ENCODE measurements at places on chromosomes 5 and 9.
A peak's percentile ranks its signal among the peaks of the same experiment; 100 is the strongest.

DNA sequence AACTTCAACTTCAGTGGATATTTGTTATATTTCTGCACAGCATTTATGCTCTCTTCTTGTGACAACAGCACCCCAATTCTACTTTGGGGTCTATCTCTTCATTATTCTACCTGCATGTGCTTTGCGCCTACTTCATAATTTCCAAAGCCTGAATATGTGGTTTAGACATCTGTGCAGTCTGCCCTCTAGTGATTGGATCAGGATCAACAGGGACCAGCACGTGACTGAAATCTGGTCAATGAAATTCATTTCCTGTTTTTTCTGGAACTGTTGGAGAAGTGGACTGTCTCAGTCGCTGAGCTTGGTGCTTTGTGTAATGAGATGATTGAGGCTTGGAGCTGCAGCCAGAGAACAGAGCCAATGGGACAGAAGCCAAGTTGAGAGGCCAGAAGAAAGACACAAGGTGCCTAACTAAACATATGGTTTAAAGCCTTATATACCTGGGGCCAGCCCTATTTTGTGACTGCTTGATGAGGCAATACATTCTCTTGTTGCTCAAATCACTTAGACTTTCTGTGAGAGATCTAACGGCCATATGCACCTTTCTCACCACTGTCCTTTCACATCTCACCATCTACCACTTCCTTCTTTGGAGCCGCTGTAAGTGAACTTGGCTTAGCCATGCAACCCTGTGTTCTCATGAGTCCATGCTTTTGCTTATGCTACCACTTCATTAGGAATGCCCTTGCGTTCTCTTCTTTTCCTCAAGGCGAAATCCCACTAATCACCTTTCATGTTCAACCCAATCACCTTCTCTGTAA lies 68.8 kb upstream of the PPP2R2B start:
- DNase-seq = no peak

GRCh38 chr9:135241381-135242048 lies 154.0 kb downstream of the OLFM1 start:
- no peak for DNase-seq

- no peak for DNase-seq
Observed at GRCh38 chr5:52665559-52665958, 122.2 kb upstream of the ITGA1 start.

GRCh38 chr5:122180863-122181548 lies 51.7 kb downstream of the ZNF474 start:
- no peak for DNase-seq

- peak; percentile 25 for DNase-seq
Observed at GRCh38 chr5:134436523-134437339, 25.1 kb upstream of the CDKN2AIPNL start.

- DNase-seq = no peak
Observed at GRCh38 chr5:80141147-80141671, 106.1 kb downstream of the THBS4 start.

DNA sequence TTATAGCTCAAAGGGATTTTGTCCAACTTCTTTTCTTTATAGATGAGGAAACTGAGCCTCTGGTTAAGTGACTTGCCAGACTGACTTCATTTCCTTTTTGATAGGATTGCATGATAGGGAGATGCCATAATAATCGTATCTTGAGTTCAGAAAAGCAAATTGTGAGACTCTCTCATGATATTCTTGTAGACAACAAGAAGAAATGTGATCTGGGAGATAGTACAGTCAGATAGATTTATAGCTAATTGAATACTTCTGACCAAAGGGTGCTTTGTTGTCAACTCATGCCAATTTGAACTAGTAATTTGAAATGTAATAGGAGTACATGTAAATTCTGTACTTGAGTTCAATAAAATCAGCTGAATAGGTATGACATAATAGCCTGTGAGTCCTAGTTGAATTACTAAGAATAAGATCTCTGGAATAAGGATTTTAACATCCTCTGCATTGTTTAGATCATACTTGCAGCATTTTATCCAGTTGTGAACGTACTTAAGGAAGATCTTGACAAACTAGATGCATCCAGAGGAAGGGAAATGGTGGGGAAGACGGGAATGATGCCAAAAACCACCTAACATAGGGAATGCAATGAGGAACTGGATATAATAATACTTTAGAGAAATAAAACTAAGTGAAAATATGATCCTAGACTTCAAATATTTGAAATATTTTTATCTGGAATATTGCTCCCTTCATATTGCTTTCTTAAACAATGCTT lies 25.5 kb downstream of the CWC27 start:
- no peak for DNase-seq

- no peak for DNase-seq
Observed at GRCh38 chr5:39264528-39264927, 45.2 kb upstream of the FYB1 start.

GRCh38 chr5:42879291-42879690 lies 67.6 kb upstream of the SELENOP start:
- DNase-seq = no peak

GRCh38 chr9:11931109-11931508 lies 762.1 kb upstream of the TYRP1 start:
- DNase-seq = no peak

DNA sequence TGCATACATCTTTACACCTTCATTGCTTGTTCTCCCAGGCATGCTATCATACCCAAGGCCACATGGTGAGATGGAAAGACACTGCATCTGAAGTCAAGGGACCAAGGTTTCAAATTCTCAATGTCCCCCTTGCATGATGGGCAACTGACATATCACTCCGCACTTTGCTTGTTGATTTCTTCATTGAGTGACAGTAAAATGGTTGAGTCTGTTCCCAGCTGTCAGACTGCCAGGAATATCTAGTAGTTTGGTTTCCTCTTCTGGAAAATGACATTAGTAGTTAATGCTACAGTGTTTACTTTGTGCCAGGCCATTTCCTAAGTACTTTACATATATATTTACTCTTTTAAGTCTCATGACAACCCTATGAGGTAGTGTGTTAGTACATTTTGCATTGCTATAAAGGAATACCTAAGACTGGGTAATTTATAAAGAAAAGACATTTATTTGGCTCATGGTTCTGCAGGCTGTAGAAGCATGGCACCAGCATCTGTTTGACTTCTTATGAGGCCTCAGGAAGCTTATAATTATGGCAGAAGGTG lies 114.4 kb downstream of the PCSK1 start:
- DNase-seq = no peak

- DNase-seq = no peak
Observed at GRCh38 chr9:10268531-10269485, 344.0 kb downstream of the PTPRD start.

GRCh38 chr5:584216-584615 lies 27.9 kb upstream of the CEP72 start:
- no peak for DNase-seq

DNA sequence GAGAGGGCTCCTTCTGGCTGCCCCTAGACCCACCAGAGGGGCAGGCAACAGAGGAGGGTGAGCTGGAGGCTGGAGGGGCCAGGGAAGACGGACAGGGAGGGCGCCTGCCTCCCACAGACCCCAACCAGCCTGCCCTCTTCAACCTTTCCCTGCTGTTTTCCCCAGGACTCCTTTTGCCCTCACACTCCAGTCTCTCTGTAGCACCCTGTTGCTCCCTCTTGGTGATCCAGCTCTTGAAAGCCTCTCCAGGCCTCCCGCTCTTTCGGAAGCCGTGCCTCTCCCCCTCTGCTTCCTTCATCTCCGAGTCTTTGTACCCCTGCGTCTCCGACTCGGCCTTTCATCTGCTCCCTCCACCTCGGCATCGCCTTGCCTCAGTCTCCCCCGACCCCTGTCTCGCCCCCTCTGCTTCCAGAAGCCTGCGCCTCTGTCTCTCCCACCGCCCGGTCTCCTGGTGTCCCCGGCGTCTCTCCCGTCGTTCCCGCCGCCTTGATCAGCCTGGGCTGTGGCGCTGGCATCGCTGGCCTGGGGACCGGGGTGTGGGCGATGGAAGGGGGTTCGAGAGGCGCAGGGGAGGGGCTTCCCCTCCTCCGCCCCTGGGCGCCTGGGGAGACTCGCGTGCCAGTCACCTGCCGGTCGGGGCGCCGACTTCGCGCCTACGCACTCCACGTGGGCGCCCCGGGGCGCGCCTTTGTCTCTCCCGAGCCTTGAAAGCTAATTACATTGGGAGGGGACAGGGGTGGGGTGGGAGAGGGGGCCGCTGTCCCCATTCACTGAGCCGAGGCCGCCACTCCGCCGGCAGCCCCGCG lies 5.3 kb upstream of the PRDM12 start:
- no peak for DNase-seq

GRCh38 chr9:83068414-83068813 lies 5.5 kb upstream of the RASEF start:
- no peak for DNase-seq

- no peak for DNase-seq
Observed at GRCh38 chr9:5489630-5490490, 20.5 kb upstream of the PDCD1LG2 start.

GRCh38 chr9:1455766-1456165 lies 405.6 kb downstream of the DMRT2 start:
- DNase-seq = no peak

- no peak for DNase-seq
Observed at GRCh38 chr5:42543774-42544173, 120.5 kb downstream of the GHR start.

DNA sequence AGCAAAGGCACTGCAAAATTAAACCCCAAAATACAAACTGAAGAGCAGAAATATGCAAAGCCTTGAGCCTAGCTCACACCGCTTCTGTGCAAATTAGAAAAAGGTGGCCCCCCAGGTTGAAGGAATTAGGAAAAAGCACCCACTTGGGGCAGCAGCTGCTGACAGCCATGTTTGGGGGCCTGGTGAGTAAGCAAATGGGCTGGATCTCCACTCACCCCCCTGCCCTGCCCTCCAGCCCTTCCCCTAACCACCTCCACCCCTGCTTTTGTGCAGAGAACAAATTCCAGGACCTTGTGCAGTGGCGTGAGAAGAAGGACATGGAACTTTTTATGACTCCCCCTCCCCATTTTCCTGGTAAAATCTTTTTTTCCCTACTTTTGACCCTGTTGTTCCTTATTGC lies 92.0 kb upstream of the DNAH5 start:
- no peak for DNase-seq

DNA sequence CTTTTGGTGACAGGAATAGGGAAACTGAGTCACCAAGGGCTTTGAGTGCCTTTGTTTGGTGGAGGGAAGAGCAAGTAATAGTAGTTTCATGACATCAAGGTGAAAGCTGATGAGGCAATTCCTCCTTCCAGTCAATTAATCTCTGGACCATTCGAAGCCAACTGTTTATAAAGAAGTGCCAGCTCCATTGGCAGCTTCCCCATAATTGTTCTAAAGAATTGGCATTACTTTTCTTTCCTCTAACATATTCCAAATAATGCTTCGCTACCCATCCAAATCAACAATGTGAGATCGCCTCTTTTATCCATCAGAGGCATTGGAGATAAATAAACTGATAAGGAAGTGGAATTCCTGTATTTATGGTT lies 132.4 kb downstream of the NPR3 start:
- DNase-seq = no peak

GRCh38 chr9:19162956-19163355 lies 35.7 kb upstream of the PLIN2 start:
- DNase-seq = no peak

- no peak for DNase-seq
Observed at GRCh38 chr9:121233906-121234831, 32.5 kb upstream of the RAB14 start.

GRCh38 chr9:30058463-30058862 lies 2326.0 kb upstream of the ACO1 start:
- DNase-seq = no peak

DNA sequence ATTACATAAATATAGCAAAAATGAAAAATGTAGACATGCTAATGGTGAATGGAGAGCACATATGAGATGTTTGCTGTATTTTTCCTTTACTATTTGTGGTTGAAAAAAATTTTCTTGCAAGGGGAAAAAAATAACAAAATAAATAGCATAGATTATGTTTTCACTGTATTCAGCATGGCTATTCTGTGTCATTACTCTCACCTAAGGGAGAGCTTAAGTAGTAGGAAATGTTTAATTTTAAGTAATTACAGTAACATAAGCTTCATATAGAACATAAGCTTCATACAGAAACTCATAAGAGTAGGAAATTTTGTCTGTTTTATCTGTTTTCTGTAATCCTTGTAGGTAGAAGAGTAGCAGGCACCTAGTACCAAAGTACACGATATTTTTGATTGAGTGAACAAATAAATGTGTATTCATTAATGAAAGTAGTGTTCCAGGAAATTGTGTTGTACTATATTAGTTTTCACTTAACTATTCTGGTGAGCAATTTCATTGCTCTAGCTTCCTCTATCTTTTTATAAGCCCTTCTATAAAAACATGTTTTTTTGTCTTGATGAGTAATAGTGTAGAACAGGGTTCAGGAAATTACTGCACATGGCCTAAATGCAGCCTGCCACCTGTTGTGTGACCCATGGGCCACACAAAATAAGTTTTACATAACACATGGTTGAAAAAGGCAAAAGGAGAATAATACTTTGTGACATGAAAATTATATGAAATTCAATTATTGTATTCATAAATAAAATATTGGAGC lies 1025.0 kb upstream of the CDH10 start:
- no peak for DNase-seq

DNA sequence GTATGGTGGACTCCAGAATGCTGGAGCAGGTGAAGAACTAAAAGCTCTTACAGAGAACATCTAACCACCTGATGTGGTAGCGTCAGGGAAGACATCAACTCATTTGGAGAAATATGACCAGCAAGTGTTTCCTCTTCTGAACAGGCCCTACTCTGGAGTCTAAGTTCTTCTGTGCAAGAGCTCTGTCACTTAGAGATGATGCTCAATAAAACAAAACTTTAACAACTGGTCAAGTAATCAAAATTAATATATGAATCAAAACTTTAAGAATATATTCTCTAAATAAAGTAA lies 85.8 kb downstream of the CYFIP2 start:
- DNase-seq = no peak

GRCh38 chr9:91248707-91249106 lies 113.0 kb downstream of the AUH start:
- no peak for DNase-seq

DNA sequence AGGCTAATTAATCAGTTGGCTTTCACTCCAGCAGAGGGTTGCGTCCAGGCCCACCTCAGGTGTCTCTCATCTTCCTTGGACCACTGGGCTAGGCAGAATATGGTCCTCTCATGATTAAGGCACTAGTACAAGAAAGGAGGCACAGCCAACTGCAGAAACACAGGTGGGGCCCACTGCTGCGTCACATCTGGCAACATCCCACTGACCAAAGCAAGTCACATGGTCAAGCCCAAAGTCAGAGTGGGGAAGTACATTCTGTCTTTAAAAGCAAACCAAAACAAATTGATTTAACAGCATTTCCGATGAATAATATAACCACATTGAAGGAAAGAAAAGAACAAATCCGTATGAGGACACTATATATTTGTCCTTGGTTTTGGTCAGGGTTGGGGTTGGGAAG lies 28.0 kb upstream of the UBTD2 start:
- DNase-seq = no peak

GRCh38 chr9:97459326-97459725 lies 42.1 kb upstream of the TMOD1 start:
- DNase-seq = no peak

DNA sequence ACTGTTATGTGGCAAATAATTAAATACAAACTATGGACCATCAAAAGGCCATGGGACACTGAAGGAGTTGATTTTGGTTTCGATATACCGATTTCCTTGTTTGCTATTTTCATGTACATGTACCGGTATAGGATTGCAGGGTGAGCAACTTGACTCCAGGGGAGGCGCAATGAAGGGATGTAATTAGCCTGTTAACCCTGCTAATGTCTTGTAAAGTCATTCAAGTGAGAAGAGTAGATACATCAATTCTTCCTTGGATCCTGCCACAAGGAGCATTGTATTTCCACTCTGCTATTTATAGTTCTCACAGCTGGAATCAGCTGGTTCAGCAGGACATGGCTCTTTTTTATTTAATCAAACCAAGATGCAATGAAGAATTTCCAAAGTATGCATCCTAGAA lies 102.0 kb downstream of the STK32A start:
- DNase-seq = no peak
